ENCODE measurements at places on chromosomes 1 and 21.

- no peak for DNase-seq
These were observed 41.2 kb downstream of the AHDC1 start for GRCh38 chr1:27562534-27563340.

DNA sequence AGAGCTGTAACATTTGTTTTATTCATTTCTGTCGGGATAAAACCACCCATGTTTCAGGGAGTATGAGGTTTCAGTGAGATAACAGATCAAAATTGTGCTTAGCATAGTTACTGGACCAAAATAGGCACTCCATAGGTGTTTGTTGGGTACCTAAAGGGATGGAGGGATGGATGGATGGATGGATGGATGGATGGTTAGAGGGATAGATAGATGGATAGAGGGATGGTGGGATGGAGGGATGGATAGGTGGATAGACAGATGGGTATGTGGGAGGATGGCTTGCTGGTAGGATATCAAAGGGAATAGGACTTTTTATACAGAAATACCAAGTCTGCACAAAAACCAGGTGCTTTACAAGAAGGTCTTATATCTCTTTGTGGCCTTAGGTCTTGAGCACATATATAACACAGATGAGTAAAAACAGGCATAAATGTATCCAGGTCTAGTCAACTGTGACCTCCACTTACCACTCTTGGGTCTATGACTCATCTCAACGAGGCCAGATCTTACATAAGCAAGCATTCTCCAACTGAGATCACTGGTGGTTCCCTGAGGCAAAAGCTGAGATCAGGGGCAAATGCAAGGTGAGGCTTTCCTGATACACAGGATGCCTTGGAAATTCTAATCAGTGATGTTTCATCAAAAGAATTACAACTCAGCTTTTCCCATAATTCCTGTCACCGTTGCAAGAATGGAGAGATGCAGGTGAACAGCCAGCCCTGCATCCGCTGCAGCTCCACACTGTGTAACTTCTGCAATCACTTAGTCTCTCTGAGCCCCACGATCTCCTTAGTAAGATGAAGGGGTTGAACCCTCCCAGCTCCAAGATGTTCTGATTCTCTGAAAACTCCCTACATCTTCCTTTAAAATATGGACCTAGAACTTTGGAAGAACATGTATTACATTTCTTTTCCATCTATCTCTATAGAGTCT is 32.0 kb downstream of the PTAFR start:
- peak; percentile 54 for DNase-seq

GRCh38 chr1:121408354-121408753 is 223.6 kb downstream of the SRGAP2C start:
- DNase-seq: no peak

DNA sequence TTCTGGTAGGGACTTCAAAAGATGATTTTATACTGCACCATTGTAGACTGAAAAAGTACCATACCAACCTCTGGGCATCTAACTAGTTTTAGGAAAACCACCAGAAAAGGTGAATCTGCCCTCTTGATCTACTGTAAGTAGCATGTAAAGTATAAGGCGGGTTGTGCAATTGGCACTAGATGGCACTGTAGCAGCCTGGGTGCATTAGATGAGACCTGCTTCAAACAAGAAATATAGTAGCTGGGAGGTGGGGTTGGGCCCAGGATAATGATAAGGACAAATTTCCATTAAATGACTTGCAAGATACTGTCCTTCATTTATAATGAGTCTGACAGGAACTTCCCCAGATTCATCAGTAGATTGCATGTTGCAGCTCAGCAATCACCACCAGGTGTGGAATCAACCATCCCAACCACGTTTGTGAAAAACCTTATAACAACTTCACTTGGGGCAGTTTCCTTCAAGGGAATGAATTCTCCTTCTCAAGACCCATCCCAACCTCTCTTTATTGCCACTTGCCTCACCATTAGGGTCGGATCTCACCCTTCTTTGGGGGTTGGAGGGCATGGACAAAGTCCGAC is 37.3 kb upstream of the IL10 start:
- DNase-seq: peak; percentile 51

- DNase-seq: no peak
These were observed 41.1 kb downstream of the GLIS1 start for GRCh38 chr1:53697721-53698383.

DNA sequence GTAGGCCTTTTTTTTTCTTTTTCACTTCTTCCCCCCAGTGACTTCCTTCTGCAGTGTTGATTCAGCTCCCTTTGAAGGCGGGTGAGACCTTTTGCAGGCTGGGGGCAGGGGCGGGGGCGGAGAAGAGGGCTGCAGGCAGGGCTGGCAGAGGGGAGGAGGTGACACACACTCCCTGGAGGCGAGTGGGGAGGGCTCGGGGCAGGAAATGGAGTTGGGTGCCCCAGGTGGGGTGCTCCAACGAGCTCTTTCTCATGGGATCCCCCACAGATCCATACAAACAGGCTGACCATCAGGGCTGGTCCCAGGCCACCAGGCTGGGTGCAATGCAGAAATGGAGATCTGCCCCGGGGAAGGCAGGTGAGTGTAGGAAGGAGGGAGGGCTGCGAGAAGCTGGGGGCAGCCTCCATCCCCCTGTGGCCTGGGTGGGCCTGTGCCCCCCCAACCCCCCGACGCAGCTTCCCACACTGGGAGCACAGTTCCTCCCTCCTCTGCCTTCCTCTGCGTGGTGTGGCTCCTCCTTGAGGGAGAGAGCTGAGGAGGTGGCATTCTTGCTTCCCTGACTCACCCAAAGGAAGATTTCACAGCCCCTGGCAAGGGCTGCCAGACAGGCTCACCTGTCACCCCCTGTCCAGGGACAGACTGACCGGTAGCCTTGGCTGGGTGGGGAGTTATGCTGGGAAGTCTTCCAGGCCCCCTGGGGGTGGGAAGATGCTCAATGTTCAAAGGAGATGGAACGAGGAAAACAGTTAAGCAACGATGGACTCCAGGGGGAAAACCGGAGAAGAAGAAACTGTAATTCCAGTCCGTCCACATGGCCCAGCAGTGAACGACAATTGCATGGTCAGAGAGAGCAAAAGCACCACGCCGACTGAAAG is 7.1 kb upstream of the ITGB2 start:
- DNase-seq: peak; percentile 84

DNA sequence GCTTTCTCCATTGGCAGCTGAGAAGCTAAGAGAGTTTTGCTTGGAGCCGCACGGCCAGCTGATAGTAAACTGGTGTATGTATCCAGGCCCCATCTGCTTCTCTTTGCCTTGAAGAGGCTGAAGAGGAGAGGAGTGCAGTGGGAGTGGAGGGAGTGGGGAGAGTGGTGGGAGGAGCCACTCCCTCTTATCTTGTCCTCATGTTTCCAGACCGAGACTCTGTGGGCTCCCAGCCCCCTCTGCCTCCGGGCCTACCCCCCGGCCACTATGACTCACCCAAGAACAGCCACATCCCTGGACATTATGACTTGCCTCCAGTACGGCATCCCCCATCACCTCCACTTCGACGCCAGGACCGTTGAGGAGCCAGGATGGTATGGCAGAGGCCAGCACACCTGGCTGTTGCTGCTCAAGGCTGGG is 6.0 kb upstream of the LRRC71 start:
- DNase-seq: peak; percentile 32

DNA sequence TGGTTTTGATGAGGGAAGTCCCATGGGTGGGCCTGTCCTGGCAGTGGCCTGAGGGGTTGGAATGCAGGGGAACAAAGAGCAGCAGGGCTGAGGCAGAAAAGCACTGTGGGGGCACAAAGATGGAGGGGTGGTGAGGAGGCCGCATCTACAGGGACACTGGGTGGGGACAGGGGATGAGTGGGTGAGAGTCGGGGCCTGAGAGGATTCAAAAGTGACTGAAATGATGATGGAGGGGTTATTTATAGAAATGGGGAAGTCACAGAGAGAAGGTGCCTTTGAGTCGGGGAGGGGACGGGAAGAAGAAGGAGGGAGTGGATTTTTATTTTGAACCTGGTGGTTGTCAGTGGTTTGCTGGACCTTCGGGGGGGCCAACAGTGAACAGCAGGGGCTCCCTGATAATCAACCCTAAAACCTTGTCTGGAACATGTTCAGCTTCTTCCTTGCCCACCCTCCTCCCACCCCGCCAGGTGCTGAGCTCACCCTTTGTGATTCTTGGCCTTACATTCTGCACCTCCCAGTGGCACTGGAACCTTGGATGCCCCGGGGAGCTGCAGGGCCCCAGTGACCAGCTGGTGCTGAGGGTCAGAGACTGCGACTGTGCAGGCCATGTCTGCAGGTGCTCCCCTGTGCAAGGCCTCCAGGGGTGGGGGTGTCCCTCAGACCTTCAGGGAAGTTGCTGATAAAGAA is 42.9 kb downstream of the IER5 start:
- no peak for DNase-seq

GRCh38 chr21:15843766-15844165 is 114.0 kb downstream of the USP25 start:
- DNase-seq: no peak

DNA sequence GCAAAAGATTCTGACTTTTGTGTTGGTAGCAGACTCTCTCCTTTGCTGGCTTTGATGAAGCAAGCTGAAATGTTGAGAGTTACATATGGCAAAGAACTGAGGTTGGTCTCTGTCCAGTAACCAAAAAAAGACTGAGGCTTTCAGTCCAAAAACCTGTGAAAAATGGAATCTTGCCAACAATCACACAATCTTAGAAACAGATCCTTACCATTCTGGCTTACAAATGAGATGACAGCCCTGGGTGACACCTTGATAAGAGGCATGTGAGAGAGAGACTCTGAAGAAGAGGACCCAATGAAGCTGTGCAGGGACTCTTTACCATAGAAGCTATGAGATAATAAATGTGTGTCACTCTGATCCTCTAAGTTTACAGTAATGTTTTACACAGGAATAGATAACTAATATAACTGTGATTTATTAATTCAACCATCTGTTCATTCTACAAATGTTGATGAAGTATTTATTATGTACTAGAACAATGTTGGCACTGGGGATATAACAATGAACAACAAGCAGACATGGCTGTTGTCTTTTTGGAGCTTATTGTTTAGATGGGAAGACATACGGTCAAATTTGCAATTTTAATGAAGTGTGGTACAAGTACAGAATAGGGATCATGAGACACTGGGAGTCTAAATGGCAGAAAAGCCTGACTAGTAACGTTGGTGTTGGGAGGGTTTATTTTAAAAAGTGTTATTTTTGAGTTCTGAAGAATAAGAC is 251.0 kb downstream of the OLFM3 start:
- no peak for DNase-seq

All from HT1080 (cell line).